ENCODE measurements at places on chromosomes 2 and 18.

GRCh38 chr2:70697603-70698383 is 70.2 kb downstream of the ADD2 start:
- no peak overlapping the region for H3K27ac ChIP-seq
- H3K27me3 ChIP-seq = no peaks in the 10 kb centered on the region
- H3K4me1 ChIP-seq = no peaks in the 10 kb centered on the region
- no peaks in the 10 kb centered on the region for H3K36me3 ChIP-seq
- H3K4me3 ChIP-seq = no peak overlapping the region
- DNase-seq = no peak

DNA sequence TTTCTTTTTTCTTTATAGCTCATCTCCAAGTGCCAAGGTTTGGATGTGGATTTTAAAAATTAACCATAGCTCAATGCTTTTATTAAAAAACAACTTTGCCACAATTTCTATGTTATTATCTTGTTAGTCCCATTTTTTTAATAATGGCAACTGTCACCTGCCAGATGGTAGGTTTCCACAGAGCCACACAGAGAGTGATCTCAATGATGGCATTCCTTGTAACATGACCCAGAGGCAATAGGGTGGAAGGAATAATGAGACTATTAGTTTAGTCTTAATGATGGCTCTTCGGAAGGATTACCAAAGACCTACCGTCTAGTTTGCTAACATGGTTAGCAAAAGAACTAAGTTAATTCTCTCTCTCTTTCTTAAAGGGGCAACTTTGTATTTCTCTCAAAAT is 64.0 kb downstream of the REL start:
- no peaks in the 10 kb centered on the region for H3K27me3 ChIP-seq
- H3K4me1 ChIP-seq = peaks cover 11% of the 10 kb centered on the region
- DNase-seq = no peak
- H3K27ac ChIP-seq = no peak overlapping the region
- no peak overlapping the region for H3K4me3 ChIP-seq

DNA sequence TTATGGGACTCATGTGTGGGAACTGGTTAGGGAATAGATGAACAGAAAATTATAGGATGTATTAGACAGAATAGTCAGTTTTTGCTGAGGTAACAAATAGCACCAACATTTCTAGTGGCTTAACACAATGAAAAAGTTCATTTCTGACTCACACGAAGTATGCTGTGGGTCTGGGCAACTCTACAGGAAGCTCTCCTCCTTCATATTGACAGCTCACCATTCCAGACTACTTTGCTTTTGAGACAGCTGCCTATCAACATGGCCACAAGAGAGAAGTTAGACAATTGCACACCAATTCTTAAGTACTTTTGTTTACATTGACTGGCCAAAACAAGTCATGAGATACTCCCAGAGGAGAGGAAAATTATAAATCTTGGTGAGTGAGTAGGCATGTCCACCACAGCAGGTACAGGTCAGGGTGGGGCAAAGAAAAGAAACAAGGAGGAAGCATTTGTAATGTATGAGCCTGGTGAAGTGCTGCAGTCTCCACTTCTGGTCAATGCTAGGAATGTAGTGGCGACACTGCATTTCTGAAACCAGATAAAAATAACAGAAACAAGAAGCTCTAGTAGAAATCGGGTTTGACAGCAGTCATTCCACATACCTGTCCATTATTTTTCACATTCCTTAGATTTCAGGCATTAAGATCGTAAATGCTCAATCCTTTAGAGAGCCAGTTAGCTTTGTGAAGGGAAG is 141.6 kb downstream of the ICOS start:
- no peak overlapping the region for H3K27ac ChIP-seq
- no peaks in the 10 kb centered on the region for H3K27me3 ChIP-seq
- H3K36me3 ChIP-seq = no peaks in the 10 kb centered on the region
- DNase-seq = no peak

GRCh38 chr2:30216157-30216556 is 15.2 kb upstream of the LBH start:
- no peaks in the 10 kb centered on the region for H3K27me3 ChIP-seq
- no peak overlapping the region for H3K27ac ChIP-seq
- DNase-seq = no peak
- H3K36me3 ChIP-seq = no peaks in the 10 kb centered on the region
- H3K4me3 ChIP-seq = no peak overlapping the region

- H3K4me3 ChIP-seq = no peak overlapping the region
- H3K27me3 ChIP-seq = peaks cover 4% of the 10 kb centered on the region
- H3K4me1 ChIP-seq = no peaks in the 10 kb centered on the region
- DNase-seq = no peak
- no peak overlapping the region for H3K27ac ChIP-seq
These were observed 33.9 kb upstream of the RMP24 start for GRCh38 chr18:35938562-35938961.

- DNase-seq = no peak
- H3K4me1 ChIP-seq = no peaks in the 10 kb centered on the region
- H3K27ac ChIP-seq = no peak overlapping the region
- no peaks in the 10 kb centered on the region for H3K27me3 ChIP-seq
- no peaks in the 10 kb centered on the region for H3K36me3 ChIP-seq
These were observed 36.4 kb downstream of the ICOS start for GRCh38 chr2:203973000-203973399.

- peak overlapping the region; percentile 42 for H3K4me3 ChIP-seq
- no peak overlapping the region for H3K27ac ChIP-seq
- H3K4me1 ChIP-seq = peaks cover 56% of the 10 kb centered on the region
- no peaks in the 10 kb centered on the region for H3K36me3 ChIP-seq
- DNase-seq = no peak
These were observed 101.7 kb upstream of the ZNF236 start for GRCh38 chr18:76720683-76721082.

DNA sequence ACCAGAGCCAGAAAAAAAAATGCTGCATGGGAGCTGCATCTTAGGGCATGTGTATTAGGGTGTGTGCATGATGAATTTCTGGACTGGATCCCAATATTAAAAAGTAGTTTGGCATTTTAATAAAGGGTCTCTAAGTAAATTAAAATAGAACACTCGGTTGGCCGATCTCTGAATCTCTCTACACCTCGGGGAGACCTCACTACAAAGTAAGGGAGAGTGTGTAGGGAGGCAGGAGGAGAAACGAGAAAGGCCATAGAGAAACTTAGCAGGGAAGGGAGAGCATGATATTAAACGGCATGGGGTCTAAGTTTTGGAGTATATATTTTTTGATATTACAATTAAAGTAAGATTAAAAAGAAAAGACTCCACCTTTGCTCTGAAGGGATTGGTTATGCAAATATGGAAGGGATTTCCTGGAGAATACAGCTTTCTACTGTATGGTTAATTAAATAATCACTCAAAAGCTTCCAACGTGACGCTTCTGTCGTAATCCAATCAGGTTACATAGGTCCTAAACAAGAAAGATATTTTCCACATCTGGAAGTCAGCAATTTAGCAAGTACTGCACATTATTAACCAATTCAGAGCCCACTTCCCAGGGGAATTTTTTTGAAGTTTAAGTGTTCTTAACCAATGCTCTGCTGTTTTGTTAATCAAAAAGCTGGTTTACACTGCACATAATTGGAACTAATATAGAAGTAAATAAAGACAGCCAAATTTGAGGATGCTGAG is 1.0 kb upstream of the ZEB2 start:
- H3K4me3 ChIP-seq = no peak overlapping the region
- H3K4me1 ChIP-seq = peaks cover 36% of the 10 kb centered on the region
- H3K27me3 ChIP-seq = peaks cover 37% of the 10 kb centered on the region
- no peak overlapping the region for H3K27ac ChIP-seq
- no peaks in the 10 kb centered on the region for H3K36me3 ChIP-seq

- H3K4me3 ChIP-seq = no peak overlapping the region
- H3K36me3 ChIP-seq = no peaks in the 10 kb centered on the region
- no peak for DNase-seq
- H3K27me3 ChIP-seq = no peaks in the 10 kb centered on the region
These were observed 178.7 kb downstream of the FMNL2 start for GRCh38 chr2:152513681-152514080.

DNA sequence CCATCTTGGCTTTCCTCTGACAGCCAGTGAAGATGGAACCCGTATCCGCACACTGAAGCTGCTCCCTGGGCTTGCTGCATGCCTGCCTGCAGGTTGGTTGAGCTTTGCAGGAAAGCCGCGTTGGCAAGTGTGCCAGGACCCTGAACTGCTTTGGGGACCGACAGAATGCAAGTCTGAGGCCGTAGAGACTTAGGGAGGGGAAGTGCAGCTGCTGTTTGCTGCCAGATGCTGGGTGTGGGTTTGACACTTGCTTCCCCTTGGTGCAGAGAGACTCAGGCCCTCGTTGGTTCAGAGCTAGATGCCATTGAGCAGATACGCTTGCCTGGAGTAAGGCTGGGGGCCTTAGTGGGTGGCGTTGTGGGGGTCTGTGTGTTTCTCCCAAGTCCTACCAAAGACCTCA is 13.1 kb upstream of the PHLPP1 start:
- H3K27me3 ChIP-seq = no peaks in the 10 kb centered on the region
- no peaks in the 10 kb centered on the region for H3K36me3 ChIP-seq
- no peaks in the 10 kb centered on the region for H3K4me1 ChIP-seq

DNA sequence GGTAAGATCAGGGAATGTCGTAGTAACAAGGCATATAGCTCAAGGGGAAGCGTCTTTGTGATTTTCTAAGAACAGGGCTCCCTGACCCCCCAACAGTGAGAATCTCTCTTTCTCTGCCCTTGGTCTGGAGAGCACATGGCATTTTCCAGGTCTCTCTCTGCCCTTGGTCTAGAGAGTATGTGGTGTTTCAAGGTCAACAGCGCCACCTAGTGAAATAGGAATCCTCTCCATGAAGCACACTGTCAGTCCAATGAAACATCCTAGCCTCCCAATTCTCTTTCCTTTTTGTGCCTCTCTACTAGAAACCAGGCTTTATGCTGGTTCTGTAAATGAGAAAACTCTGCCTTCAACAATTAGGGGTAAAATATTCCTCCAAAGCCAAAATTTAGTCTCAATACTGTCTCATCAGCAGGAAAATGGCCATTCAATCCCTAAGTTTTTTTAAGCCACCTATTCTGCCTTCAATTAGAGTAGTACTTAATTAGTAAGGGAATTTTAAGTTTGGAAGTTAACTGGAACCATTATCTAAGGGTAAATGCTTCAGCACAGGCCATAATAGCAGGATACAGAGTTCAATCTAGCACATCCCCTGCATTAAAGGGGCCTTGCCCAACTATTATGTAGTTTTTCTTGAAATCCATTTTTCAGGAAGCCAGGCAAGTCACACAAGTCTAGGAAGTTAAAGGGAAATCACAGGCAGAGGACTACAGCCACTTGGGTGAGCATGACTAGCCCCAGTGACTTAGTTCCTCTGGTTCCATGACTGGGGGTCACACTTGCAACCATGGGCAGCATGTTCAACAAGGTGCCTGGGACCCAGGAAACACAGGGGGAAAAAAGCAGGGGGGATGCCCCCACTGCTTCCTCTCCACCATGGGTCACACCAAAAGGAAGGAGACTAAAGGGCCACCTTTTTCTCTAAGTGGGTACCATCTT is 12.4 kb downstream of the DYM start:
- H3K4me1 ChIP-seq = no peaks in the 10 kb centered on the region
- H3K4me3 ChIP-seq = no peak overlapping the region
- H3K36me3 ChIP-seq = no peaks in the 10 kb centered on the region
- no peak overlapping the region for H3K27ac ChIP-seq
- peak; percentile 16 for DNase-seq
- no peaks in the 10 kb centered on the region for H3K27me3 ChIP-seq

GRCh38 chr18:62280786-62281185 is 44.3 kb upstream of the TNFRSF11A start:
- no peak overlapping the region for H3K4me3 ChIP-seq
- no peak overlapping the region for H3K27ac ChIP-seq
- no peaks in the 10 kb centered on the region for H3K27me3 ChIP-seq
- peaks cover 23% of the 10 kb centered on the region for H3K36me3 ChIP-seq
- H3K4me1 ChIP-seq = no peaks in the 10 kb centered on the region

- no peaks in the 10 kb centered on the region for H3K36me3 ChIP-seq
- H3K27ac ChIP-seq = no peak overlapping the region
- H3K4me3 ChIP-seq = peak overlapping the region; percentile 49
- peaks cover 61% of the 10 kb centered on the region for H3K4me1 ChIP-seq
These were observed 112.0 kb downstream of the QPCT start for GRCh38 chr2:37456479-37456878.

- H3K4me3 ChIP-seq = no peak overlapping the region
- H3K27ac ChIP-seq = no peak overlapping the region
- no peak for DNase-seq
- no peaks in the 10 kb centered on the region for H3K36me3 ChIP-seq
- H3K27me3 ChIP-seq = no peaks in the 10 kb centered on the region
- H3K4me1 ChIP-seq = no peaks in the 10 kb centered on the region
These were observed 83.3 kb upstream of the PNPT1 start for GRCh38 chr2:55776966-55777365.

- peaks cover 25% of the 10 kb centered on the region for H3K4me1 ChIP-seq
- DNase-seq = peak; percentile 54
- peak overlapping the region; percentile 71 for H3K4me3 ChIP-seq
- H3K27ac ChIP-seq = peak overlapping the region; percentile 24
These were observed 16.5 kb upstream of the PSD4 start for GRCh38 chr2:113157118-113157896.

- H3K27me3 ChIP-seq = no peaks in the 10 kb centered on the region
- no peaks in the 10 kb centered on the region for H3K36me3 ChIP-seq
- H3K27ac ChIP-seq = no peak overlapping the region
- H3K4me3 ChIP-seq = no peak overlapping the region
- no peak for DNase-seq
These were observed 100.4 kb upstream of the SMAD2 start for GRCh38 chr18:48030616-48031480.

DNA sequence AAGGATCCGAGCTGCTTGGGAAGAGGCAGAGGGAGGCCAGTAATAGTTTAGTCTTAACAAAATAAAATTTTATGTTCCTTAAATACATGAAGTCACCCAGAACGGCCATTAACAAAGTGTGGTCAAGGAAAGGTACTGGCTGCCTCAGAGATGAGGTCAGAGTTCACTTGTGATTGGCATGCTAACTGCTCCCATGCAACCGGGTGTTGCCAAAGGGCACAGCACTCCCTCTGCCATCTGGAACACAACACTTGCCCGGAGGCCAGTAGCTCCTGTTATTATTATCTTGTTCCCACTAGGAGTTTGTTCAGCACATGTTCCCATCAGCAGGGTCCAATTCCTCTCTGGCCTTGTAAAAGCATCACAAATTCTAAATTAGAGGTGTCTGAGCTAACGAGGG is 207.0 kb downstream of the CYP26B1 start:
- H3K27me3 ChIP-seq = no peaks in the 10 kb centered on the region
- no peaks in the 10 kb centered on the region for H3K36me3 ChIP-seq
- no peak overlapping the region for H3K27ac ChIP-seq
- H3K4me1 ChIP-seq = no peaks in the 10 kb centered on the region
- no peak for DNase-seq

- DNase-seq = no peak
- no peak overlapping the region for H3K27ac ChIP-seq
- no peaks in the 10 kb centered on the region for H3K4me1 ChIP-seq
These were observed 382.0 kb downstream of the GPD2 start for GRCh38 chr2:156818221-156818620.

DNA sequence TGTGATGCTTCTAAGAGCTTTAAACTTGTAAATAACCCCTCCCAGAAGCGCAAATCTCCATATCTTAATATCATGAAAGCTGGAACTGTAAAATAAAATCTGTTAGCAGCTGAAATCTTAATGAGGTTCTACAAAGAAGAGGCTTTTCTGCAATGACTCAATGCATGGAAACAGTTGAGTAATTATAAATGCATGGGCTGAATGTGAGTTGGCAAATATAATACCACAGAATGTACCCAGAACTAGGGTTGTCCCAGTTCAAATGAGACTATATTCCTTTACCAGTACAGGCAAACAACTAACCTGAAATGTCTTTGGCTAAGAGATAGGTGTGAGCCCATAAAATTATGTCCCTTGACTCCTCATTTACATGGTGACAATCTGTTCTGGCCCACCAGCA is 52.9 kb downstream of the SATB2 start:
- H3K27ac ChIP-seq = no peak overlapping the region
- no peaks in the 10 kb centered on the region for H3K36me3 ChIP-seq
- DNase-seq = no peak
- H3K4me3 ChIP-seq = no peak overlapping the region
- H3K27me3 ChIP-seq = no peaks in the 10 kb centered on the region
